Prostate gland (tissue), 2 donors: ENCODE measurements at places on chromosomes 12 and 14. TPM values are rescaled to one million over a fixed set of nuclear protein-coding genes. Genes with fewer than 3 reads are reported as not detected.

GRCh38 chr14:60815371-60815770, 80.8 kb downstream of the MNAT1 start:
- no peak overlapping the region for H3K4me3 ChIP-seq
- DNase-seq, result no peak
- H3K27me3 ChIP-seq, result no peaks in the 10 kb centered on the region
- no peaks in the 10 kb centered on the region for H3K4me1 ChIP-seq
- no peaks in the 10 kb centered on the region for H3K36me3 ChIP-seq

DNA sequence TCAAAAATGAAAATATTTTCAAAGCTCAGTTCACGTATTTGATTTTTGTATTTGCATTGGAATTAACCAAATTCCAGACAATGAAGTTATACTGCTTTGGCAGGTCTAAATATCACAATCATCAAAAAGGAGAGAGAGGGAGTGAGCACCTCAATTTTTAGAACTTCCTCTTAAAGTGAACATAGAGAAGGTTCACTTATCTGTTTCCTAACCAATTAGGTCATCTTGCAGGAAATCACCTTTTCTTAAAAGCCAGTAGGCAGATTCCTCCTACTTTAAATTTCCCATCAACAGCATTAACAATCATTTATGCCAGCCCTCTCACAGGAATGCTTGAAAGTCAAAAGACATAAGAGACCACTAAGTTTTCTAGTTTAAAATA, 388.7 kb downstream of the ZFP36L1 start:
- no peak overlapping the region for H3K27ac ChIP-seq
- no peaks in the 10 kb centered on the region for H3K4me1 ChIP-seq
- H3K4me3 ChIP-seq, result no peak overlapping the region
- H3K27me3 ChIP-seq, result no peaks in the 10 kb centered on the region

- H3K27ac ChIP-seq, result no peak overlapping the region
- H3K36me3 ChIP-seq, result no peaks in the 10 kb centered on the region
- H3K27me3 ChIP-seq, result no peaks in the 10 kb centered on the region
- no peaks in the 10 kb centered on the region for H3K4me1 ChIP-seq
- H3K4me3 ChIP-seq, result no peak overlapping the region
- DNase-seq, result no peak
Observed at GRCh38 chr14:52883658-52884057, 67.2 kb downstream of the FERMT2 start.

GRCh38 chr12:64682572-64683277, 72.4 kb downstream of the RASSF3 start:
- peaks cover 4% of the 10 kb centered on the region for H3K4me1 ChIP-seq
- no peaks in the 10 kb centered on the region for H3K27me3 ChIP-seq
- no peaks in the 10 kb centered on the region for H3K36me3 ChIP-seq
- no peak overlapping the region for H3K27ac ChIP-seq
- no peak for DNase-seq

DNA sequence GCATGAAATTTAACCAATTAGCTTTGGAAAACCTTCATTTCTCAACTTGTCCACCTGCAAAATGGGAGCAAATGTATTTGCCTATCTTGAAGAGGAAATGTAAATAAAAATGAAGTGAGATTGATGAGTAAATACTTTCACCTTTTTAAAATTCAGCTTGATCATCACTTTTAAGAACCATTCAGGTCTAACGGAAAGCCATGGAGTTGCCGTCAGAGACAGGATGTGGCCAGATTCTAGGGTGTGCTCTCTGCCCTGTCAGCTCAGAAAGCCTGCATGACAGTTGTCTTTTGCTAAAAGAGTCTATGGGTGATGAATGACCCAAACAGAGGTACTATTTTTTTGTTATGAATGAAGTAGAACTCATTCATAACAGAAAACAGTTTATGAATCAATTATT, 104.3 kb upstream of the SLC35F4 start:
- no peak overlapping the region for H3K27ac ChIP-seq
- H3K4me3 ChIP-seq, result no peak overlapping the region
- no peak for DNase-seq
- peaks cover 4% of the 10 kb centered on the region for H3K4me1 ChIP-seq
- H3K36me3 ChIP-seq, result no peaks in the 10 kb centered on the region

GRCh38 chr12:115474539-115475353, 790.8 kb upstream of the TBX3 start:
- H3K27me3 ChIP-seq, result no peaks in the 10 kb centered on the region
- H3K4me3 ChIP-seq, result no peak overlapping the region
- H3K27ac ChIP-seq, result no peak overlapping the region
- peaks cover 2% of the 10 kb centered on the region for H3K4me1 ChIP-seq
- no peak for DNase-seq

DNA sequence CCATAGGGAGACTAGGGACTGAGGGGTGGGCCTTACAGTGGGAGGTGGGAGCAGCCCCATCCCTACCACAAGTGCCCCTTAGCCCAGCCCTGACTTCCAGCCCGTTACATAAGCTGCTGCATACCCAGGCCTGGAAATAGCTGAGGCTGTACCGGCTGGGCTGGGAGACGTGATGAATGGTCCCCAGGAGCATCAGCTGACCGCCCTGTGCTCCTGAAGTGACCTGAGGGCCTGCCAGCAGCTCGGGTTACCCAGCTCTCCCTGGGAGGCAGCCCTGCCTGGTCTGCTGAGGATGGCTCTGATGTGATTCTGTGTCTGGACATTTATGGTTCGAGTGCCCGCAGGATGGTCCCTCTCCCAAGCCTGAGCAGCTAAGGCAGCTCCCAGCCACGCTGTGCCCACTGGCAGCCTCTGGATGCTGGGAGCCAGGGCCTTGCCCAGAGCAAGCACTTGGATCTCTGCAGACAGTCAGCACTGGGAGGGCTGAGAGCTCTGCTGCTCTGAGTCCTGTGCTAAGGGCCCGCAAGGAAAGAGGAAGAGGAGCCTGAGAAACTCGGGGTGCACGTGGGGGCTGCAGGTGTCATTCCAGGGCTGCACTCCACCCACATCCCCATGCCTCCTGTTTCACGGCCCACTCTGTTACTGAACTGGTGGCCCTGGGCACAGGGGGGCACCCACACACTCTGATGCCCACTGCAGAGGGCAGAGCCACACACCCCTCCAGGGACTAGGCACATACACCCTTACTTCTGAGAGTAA, 20.5 kb downstream of the TAMALIN start:
- H3K4me1 ChIP-seq, result peaks cover 3% of the 10 kb centered on the region
- H3K36me3 ChIP-seq, result no peaks in the 10 kb centered on the region
- DNase-seq, result no peak
- no peaks in the 10 kb centered on the region for H3K27me3 ChIP-seq
- no peak overlapping the region for H3K4me3 ChIP-seq

- H3K4me3 ChIP-seq, result no peak overlapping the region
- H3K4me1 ChIP-seq, result no peaks in the 10 kb centered on the region
- no peaks in the 10 kb centered on the region for H3K27me3 ChIP-seq
- peak overlapping the region; percentile 23 for H3K27ac ChIP-seq
- DNase-seq, result no peak
- H3K36me3 ChIP-seq, result no peaks in the 10 kb centered on the region
Observed at GRCh38 chr12:105091476-105092206, 7.4 kb upstream of the ALDH1L2 start.

- no peaks in the 10 kb centered on the region for H3K4me1 ChIP-seq
- H3K36me3 ChIP-seq, result no peaks in the 10 kb centered on the region
- H3K4me3 ChIP-seq, result no peak overlapping the region
- no peaks in the 10 kb centered on the region for H3K27me3 ChIP-seq
Observed at GRCh38 chr12:108967869-108968540, 52.9 kb downstream of the SVOP start.

DNA sequence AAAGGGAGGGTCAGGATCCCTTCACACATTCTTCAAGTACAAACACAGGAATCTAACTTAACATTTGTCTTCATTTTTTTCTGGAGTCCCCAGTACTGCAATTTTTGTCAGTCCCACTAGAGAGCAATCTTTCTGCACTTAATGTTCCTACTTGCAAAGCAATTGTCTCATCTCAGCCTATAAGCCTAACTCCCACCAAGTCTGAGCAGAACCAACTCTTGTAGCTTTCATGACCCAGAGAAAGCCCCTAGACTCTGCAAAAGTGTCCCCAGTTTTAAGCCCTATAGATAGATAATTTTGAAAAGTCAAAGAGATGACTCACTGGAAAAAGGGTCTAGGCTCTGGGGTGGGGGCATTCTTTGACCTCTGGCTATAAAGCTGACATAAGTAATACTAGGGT, 1.8 kb upstream of the ZBTB39 start:
- no peaks in the 10 kb centered on the region for H3K36me3 ChIP-seq
- H3K27ac ChIP-seq, result peak overlapping the region; percentile 48
- no peaks in the 10 kb centered on the region for H3K4me1 ChIP-seq

DNA sequence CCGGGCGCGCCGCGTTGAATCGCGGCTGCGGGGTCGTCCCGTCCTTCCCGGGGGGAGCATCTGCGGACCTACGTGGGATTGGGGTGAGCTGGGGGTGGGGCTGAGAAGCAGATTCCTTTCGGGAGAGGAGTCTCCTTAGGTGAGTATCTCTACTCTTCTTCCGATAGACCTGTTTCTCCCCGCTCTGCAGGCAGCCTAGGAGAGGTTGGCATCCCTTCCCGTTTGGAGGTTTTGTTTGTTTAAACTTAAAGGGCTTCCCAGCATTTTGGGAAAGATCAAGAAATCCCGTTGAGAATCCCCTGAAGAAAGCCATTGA, 411 bp downstream of the TTLL5 start:
- H3K27ac ChIP-seq, result peak overlapping the region; percentile 69
- no peak for DNase-seq
- no peaks in the 10 kb centered on the region for H3K36me3 ChIP-seq
- H3K4me1 ChIP-seq, result no peaks in the 10 kb centered on the region
- no peaks in the 10 kb centered on the region for H3K27me3 ChIP-seq

- H3K27me3 ChIP-seq, result no peaks in the 10 kb centered on the region
- H3K36me3 ChIP-seq, result peaks cover 7% of the 10 kb centered on the region
- no peaks in the 10 kb centered on the region for H3K4me1 ChIP-seq
- no peak overlapping the region for H3K27ac ChIP-seq
- H3K4me3 ChIP-seq, result no peak overlapping the region
- no peak for DNase-seq
Observed at GRCh38 chr14:105214324-105214915, 33.3 kb upstream of the NUDT14 start.

GRCh38 chr12:71440763-71441748, 1.5 kb downstream of the LGR5 start:
- peaks cover 6% of the 10 kb centered on the region for H3K27me3 ChIP-seq
- H3K27ac ChIP-seq, result no peak overlapping the region
- peaks cover 7% of the 10 kb centered on the region for H3K4me1 ChIP-seq

GRCh38 chr14:92004062-92004461, 35.8 kb downstream of the TRIP11 start:
- H3K36me3 ChIP-seq, result no peaks in the 10 kb centered on the region
- no peaks in the 10 kb centered on the region for H3K27me3 ChIP-seq
- no peaks in the 10 kb centered on the region for H3K4me1 ChIP-seq
- no peak for DNase-seq
- no peak overlapping the region for H3K27ac ChIP-seq

- no peaks in the 10 kb centered on the region for H3K27me3 ChIP-seq
- no peak overlapping the region for H3K4me3 ChIP-seq
- no peak for DNase-seq
- H3K36me3 ChIP-seq, result no peaks in the 10 kb centered on the region
- no peak overlapping the region for H3K27ac ChIP-seq
Observed at GRCh38 chr12:29578070-29578469, 80.6 kb upstream of the OVCH1 start.

DNA sequence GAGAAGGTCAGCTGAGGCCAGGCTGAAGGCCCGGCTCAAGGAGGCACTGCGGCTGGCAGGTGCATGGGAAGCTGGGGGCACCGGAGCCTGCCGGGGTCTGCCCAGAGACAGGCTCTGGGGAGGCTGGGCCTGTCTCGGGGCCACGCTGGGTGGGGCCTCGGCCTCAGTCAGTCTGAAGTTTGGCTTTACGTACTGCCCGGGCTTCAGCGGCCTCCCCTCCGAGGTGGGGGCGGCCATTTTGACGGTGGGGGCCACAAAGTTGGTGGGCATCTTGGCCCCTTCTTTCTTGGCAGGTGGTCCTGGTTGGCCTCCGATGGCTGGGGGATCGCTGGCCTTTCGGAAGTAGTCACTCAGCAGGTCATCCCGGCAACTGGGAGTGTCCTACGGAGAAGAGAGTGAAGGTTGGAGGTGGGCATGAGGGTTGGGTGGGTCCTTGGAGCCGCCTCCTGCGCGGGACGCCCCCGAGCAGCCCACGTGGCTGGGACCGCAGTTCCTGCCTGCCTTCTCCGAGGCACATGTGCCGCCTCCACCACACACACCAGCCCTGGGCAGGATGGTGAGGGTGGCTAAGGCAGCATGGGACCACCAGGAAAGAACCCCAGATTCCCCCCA, 28.9 kb upstream of the GPR68 start:
- peaks cover 12% of the 10 kb centered on the region for H3K4me1 ChIP-seq
- H3K27me3 ChIP-seq, result no peaks in the 10 kb centered on the region
- no peak for DNase-seq
- H3K27ac ChIP-seq, result no peak overlapping the region

DNA sequence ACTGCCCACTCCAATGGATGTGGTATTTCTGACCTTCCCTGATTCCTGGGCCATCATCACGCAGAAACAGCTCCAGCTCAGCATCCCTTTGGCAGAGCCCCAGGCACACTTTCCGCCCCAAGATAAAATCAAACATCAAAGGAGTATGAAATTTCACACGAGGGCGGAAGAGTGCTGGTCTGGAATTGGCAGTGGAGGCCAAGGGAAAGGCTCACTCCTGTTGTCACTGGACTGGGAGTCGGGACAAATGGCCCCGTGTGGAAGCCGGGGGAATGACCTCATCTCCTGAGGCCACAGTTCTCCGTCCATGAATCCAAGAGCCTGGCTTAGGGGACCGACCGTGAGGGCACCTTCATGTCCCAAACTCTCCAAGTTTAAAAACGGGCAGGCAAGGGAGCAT, 40.9 kb downstream of the FZD10 start:
- DNase-seq, result no peak
- H3K36me3 ChIP-seq, result no peaks in the 10 kb centered on the region
- H3K27me3 ChIP-seq, result no peaks in the 10 kb centered on the region
- no peaks in the 10 kb centered on the region for H3K4me1 ChIP-seq

- peaks cover 17% of the 10 kb centered on the region for H3K4me1 ChIP-seq
- no peaks in the 10 kb centered on the region for H3K27me3 ChIP-seq
- peak overlapping the region; percentile 73 for H3K27ac ChIP-seq
Observed at GRCh38 chr14:102985665-102986064, 63.2 kb downstream of the AMN start.

GRCh38 chr14:54354096-54354495, 42.7 kb upstream of the CDKN3 start:
- no peaks in the 10 kb centered on the region for H3K36me3 ChIP-seq
- no peaks in the 10 kb centered on the region for H3K4me1 ChIP-seq
- no peaks in the 10 kb centered on the region for H3K27me3 ChIP-seq
- no peak overlapping the region for H3K27ac ChIP-seq

DNA sequence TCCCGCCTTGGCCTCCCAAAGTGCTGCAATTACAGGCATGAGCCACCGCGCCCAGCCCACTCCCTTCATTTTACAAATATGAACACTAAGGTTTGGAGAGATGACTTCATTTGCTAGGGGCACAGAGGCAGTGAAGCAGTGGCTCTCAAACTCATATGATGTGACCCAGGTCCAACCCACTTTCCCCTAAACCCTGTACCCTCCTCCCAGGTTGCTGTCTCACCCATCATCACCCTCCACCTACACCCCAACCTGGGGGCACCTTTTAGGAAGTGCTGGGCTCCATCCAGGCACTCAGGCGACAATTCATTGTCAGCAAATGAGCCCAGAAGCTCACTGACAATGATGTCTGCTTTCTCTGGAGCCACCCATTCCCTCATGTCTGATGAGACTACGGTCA, 4.8 kb upstream of the RBM23 start:
- peaks cover 12% of the 10 kb centered on the region for H3K4me1 ChIP-seq
- H3K4me3 ChIP-seq, result no peak overlapping the region
- no peak for DNase-seq
- no peak overlapping the region for H3K27ac ChIP-seq
- no peaks in the 10 kb centered on the region for H3K36me3 ChIP-seq
- H3K27me3 ChIP-seq, result no peaks in the 10 kb centered on the region

Gene TAS2R46
- 1.9 TPM for total RNA-seq

Gene PLEK2
- total RNA-seq, result 21.1 TPM

Gene PLEKHD1
- 0.40 TPM for total RNA-seq

Gene GLI1
- total RNA-seq, result 11.5 TPM

Gene BCL11B
- 2.8 TPM for total RNA-seq

Gene DGKA
- 161 TPM for total RNA-seq

Gene ADAM21
- total RNA-seq, result not detected

Gene DHH
- 0.18 TPM for total RNA-seq
